Stimulated activated CD4-positive, alpha-beta T cell treated with anti-CD3 and anti-CD28 coated beads, Interleukin-2, amount 100 ng/mL, for 48 hours (primary cell): ENCODE measurements at places on chromosomes 3 and 15.

DNA sequence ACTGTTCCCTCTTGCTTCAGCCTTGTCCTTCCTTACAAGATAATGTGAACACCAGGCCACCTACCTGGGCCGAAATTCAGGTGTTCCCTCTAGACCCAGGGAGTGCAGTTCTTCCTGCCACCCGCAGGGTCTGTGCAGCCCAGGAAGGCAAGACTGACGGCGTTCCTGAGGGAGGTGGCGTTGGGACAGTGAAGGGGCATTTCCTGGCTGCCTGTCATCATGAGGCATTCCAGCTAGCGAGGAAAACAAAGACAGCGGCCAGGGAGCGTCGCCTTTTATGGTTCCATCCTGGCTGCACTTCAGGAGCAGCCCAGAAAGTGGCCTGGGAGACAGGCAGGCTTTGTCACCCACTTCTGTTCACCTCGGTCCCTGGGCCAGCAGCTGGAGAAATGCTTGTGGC lies 84.8 kb upstream of the WNT5A start:
- no peak for DNase-seq

DNA sequence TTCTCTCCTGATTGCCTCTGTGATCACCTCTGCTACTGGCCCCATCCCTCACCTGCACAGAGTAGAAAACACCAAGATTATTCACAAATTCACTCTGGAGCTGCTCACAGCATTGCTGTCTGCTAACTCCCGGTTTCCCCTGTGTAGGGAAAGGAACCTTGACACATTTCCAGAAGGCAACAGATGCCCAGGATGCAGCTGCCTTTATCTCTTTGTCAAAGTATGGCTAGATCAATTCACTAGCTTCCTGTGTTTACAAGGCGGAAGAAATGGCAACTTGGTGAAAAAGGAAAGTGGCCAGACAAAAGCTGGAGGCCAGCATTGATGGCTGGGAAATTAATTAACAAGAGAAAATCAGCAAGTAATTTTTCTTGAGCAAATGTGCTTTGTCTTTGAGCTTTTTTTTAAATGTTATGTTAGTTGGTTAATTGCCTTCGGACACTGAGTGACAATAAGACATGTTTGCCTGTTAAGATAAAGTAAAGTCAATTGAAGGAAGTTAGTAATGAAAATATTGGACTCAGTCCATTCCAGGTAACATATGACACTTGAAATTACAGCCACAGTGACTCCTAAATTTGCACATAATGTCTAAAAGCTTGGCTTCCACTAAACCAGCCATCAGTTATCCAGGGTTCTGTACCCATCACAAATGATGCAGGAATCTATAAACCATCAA lies 394.6 kb upstream of the IL12A start:
- no peak for DNase-seq

- no peak for DNase-seq
Observed at GRCh38 chr15:27448986-27449385, 478.0 kb downstream of the GABRG3 start.

DNA sequence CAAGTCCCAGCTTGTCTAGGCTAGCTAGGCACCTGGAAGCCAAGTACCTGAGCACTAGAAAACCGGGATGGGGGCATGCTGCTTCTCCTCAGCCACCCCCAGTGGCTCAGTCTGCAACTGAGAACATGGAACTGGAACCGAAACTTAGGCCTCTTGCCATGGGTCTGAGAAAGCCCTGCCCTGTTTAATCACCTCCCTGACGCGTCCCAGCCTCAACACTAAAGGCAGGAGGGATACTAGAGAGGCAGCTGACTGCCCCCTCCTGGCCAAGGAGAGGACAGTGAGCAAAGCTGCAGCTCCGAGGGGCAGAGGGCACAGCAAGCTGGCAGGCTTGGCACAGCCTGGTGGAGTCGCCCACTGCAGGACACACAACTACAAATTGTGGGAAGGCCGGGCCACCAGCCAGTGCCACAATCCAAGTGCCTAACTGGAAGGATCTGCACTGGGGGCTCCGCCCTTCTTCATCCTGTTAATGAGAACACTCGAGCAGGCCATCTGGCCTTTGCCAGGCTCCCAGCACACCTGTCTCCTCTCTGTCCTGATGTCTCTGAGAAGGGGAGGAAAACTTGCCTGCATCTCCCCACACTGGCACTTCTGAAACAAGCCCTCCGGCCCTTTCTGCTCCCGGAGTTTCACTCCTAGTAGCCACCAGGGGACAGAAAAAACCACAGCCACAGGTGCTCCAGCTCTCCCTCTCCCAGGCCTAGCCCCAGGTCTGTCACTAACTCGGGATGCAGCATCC lies 53.7 kb downstream of the BDH1 start:
- DNase-seq, result peak; percentile 51

- DNase-seq, result no peak
Observed at GRCh38 chr3:27423463-27423862, 54.3 kb upstream of the NEK10 start.

- no peak for DNase-seq
Observed at GRCh38 chr3:154745122-154745521, 315.1 kb upstream of the GPR149 start.

DNA sequence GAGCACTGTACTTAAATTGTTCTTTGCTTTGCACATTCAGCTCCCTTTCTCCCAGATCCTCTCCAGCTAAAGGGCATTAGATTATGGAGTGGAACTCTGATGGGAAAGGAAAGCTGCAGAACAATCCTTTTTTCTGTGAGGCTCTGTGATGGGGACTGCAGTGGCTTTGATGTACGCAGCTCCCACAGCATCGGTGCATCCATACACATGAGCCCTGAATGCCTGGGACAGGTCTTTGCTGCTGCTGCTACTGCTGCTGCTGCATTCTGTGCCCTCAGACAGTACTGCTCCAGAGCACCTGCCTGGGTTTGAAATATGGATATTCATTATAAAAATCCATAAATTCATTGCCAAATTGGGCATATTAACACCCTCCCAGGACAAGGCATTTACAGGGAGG lies 164.4 kb downstream of the WDR76 start:
- DNase-seq, result no peak

- DNase-seq, result no peak
Observed at GRCh38 chr15:85154061-85154460, 172.4 kb downstream of the PDE8A start.

DNA sequence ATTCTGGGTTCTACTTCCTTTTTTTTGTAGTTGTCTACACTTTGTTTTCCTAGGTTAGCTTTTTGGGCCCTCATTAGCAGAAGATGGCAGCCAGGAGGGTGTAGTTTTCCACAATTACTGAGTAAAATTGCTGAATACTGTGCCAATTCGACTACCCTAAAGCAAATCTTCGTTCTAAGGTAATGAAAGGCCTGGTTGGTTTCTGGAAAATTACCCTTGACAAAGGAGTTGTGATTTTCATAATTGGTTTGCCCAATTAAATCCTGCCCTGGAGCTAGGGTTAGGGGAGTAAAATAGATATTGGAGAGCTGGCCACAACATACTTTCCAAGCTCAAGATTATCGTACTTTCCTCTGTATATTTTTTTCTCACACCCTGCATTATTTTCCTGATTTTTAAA lies 293.0 kb downstream of the OXSM start:
- no peak for DNase-seq

GRCh38 chr15:57385923-57386390 lies 9.7 kb downstream of the CGNL1 start:
- DNase-seq, result no peak

GRCh38 chr3:18222686-18223085 lies 202.5 kb downstream of the SATB1 start:
- no peak for DNase-seq

- DNase-seq, result no peak
Observed at GRCh38 chr3:114442246-114442645, 148.4 kb downstream of the TIGIT start.

DNA sequence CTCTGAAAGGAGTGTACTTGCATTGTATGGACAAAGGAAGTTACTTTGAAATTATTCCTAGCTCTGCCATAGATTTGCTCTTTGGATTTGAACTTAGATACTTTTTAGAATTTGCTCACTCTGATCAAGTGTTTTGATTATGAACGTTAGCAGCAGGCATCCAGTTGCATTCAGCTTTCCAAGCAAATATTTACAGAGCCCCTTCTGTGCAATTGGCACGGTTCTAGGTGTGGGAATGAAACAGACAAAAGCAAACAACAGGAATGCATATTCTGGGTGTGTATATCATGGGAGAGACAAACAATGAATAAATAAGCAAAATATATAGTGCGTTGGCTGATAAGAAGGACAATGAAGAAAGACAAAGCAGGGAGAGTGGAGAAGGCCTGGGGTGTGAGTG lies 125.5 kb upstream of the ADAMTS9 start:
- DNase-seq, result no peak

- no peak for DNase-seq
Observed at GRCh38 chr15:31236184-31237042, 90.2 kb upstream of the KLF13 start.

- peak; percentile 85 for DNase-seq
Observed at GRCh38 chr3:53114011-53114400, 16.2 kb downstream of the RFT1 start.

DNA sequence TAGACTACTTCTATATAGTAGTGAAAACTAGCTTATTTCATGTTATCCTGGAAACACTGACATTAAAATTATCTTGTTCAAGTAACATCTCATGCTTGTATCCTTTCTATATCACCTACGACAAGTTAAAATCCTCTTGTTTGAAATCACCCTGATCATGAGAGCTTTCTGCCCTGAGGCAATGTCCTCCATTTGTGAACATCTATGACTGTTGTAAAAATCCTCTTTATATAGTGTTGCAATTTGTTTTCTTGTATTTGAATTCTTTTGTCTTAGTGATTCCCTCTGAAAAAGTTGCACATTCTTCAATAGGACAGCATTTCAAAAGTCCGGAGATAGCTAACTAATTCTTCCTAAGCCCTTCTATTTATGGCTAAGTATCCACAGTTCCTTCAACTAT lies 480.3 kb downstream of the NSUN3 start:
- DNase-seq, result no peak

- peak; percentile 17 for DNase-seq
Observed at GRCh38 chr3:179149406-179149867, 1.3 kb downstream of the PIK3CA start.

DNA sequence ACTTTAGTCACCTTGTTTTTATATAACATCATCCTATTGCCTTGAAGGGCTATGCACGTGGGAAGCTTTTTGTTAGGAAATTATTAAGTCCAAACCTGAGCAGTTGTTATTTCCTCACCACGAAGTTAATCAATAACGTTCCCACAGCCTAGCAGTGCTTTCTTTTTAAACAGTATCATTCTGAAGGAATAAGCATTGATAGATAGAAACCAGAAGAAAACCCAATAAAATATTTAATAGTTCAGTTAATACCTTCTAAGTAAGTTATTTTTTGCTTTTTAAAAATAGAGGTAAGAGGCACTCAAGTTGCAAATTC lies 149.3 kb downstream of the KCNMB2 start:
- no peak for DNase-seq

- DNase-seq, result no peak
Observed at GRCh38 chr3:72458375-72458774, 389.9 kb downstream of the SHQ1 start.

- DNase-seq, result no peak
Observed at GRCh38 chr15:82165948-82166376, 96.6 kb downstream of the EFL1 start.

- no peak for DNase-seq
Observed at GRCh38 chr15:65868546-65869125, 655 bp upstream of the RAB11A start.

GRCh38 chr3:63232764-63233396 lies 45.2 kb upstream of the SYNPR start:
- no peak for DNase-seq

- DNase-seq, result no peak
Observed at GRCh38 chr3:146334151-146334550, 83.2 kb upstream of the PLSCR4 start.

DNA sequence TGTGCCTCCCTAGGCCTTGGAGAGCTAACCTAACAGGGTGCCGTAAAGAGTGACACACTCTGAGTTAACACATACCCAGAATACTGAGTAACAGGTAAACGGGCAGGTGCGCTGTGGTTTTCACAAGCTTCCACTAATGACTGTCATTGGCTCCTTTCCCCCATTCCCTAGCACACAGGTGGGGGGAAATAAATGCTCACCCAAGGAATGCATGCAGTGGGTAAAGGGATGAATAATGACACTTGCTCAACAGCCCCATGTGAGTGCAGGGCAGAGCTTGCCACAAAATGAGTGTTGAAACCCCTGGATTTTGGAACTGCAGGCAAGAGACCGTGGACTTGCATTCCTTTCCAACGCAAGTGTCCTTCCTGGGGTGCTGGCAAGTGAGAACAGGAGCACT lies 57.6 kb downstream of the ADAMTS17 start:
- DNase-seq, result no peak

GRCh38 chr3:160601288-160601687 lies 35.9 kb upstream of the KPNA4 start:
- DNase-seq, result no peak

DNA sequence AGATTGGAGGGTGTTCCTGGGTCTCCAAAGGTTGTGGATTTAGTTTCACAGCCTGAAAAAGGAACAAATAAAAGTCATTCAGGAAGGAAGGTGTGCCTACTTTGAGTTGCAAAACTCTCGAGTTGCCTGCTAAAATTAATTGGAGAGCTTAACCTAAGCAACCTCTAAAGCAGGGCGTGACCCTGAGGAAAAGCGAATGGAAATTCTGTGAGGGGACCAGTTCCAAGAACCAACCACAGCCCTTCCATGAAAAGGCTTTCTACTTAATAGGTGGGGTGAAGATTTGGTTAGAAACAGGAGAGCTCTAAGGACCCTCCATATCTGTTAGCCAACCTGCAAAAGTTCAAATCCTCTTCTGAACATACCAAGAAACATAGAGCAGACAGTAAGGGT lies 1.5 kb downstream of the CD80 start:
- no peak for DNase-seq

- DNase-seq, result no peak
Observed at GRCh38 chr3:126577261-126577660, 18.5 kb upstream of the C3orf22 start.

DNA sequence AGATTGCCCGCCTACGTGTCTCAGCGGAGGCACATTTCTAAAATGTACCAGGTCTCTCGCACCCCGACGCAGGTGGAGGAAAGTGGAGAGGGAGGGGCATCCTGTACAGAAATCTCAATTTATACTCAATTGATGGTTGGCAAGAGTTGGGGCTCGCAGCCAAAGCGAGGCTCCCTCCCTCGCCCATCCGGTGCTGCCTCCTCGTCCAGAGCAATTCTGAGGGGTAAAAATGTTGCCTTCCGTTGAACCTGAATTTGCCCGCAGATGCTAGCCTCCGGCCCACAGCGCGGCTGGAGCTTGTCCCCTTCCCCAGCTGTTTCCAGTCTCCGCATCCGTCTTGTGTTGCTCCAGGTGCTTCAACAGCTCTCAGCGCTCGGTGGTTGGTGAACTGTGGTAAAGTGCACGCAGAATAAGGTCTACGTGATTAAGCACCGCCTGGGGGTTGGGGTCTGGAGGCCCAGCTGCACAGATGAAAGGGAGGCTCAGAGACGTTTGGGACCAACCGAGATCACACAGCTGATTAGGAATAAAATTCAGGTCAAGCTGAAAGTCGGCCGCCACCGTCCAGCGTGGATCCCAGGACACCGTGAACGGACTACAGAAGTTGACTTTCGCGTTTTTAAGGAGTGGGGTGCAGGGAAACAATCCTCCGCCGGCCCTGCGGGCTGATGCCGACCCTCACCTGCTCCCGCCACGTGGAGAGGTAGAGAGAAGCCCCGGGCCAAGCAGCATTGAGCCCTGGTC lies 846 bp upstream of the POLG start:
- DNase-seq, result no peak
